ENCODE measurements at places on chromosomes 3 and 15.
A peak's percentile ranks its signal among the peaks of the same experiment; 100 is the strongest.

GRCh38 chr15:70033529-70034140 lies 64.1 kb downstream of the TLE3 start:
- DNase-seq: no peak

- no peak for DNase-seq
These were observed 143.8 kb downstream of the GMNC start for GRCh38 chr3:190718671-190719070.

DNA sequence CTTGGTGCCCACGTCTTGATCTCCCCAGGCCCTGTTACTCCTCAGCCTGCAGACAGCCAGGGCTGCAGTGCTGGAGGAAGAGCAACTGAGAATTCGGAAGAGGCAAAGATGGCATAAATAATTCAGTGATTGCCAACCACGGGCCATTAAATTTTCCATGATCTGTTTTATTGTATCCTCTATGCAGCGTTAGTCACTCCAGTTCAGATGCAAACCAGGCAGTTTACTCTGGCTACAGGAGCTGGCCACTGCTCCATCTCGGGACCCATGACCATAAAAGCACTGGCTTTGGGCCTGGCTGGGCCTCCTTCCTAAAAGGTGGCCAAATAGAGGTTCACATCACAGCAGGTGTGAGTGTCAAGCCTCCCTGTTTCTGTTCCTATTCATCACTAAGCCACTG lies 137.6 kb upstream of the TLE3 start:
- no peak for DNase-seq

DNA sequence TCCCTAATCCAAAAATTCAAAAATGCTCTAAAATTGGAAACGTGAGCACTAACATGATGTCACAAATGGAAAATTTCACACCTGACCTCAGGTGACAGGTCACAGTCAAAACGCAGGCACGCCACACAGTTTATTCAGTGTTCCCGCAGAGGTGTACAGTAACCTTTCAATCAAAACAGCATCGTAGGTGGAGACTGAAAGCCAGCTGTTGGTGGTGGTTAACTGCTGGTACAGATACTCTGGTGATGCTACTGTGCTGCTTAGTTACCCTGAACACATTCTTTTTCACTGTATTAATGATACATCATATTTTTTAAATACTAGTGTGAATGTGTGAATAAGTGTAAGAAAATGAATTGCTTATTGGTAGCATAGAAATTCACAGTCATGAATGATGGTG lies 23.8 kb downstream of the RAB11A start:
- DNase-seq: no peak

- DNase-seq: no peak
These were observed 30.1 kb downstream of the GREM1 start for GRCh38 chr15:32747921-32748342.

DNA sequence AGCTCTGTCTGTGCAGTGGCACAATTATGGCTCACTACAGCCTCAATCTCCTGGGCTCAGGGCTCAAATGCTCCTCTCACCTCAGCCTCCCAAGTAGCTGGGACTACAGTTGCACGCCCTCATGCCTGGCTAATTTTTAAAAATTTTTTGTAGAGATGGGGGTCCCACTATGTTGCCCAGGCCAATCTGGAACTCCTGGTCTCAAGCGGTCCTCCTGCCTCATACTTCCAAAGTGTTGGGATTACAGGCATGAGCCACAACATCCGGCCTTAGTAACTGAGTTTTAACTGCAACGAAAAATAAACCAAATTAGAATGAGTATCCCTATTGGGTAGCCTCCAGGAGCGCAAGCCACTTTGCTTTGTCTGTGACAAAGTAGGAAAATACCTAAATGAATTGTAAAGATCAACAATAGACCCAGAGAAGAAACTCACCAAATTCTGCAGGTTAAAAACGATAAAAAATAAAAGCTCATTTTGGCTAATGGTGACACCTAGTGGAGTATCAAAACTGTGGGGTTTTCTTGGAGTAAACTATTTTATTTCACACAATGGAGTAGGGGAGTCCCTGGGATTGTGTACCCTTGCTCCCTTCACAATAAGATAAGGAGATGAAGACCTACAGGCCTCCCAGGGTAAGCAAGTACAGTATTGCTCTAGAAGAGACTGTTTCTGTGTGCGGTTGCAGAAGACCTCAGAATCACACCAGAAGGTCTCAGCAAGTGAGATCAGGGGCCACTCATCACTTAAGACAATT lies 21.0 kb upstream of the CA12 start:
- peak; percentile 53 for DNase-seq

DNA sequence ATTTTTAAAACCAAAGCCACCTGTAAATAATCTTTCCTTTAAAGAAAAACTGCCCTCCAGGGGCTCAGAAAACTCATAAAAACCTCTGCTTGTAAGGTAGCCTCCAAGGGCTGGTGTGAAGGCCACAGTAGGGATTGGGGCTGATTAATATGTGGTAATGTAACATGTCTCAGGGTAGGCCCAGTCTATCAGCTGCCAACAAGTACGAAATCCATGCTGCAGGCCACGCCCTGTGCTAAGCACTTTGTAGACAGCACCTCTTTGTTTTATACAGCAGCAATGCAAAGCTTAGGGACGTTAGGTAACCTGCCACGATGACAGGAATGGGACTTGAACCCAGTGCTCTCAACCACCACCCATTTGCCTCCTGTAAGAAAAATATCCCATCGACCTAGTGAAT lies 65.6 kb upstream of the PRICKLE2 start:
- DNase-seq: no peak

Measured in activated CD4-positive, alpha-beta T cell treated with anti-CD3 and anti-CD28 coated beads, Interleukin-10, Interleukin-2, amounts not matched to agents 100 ng/mL and 50 ng/mL, durations not matched to agents 16 hours and 8 hours (primary cell).